ENCODE measurements at places on chromosomes 5 and 9.

GRCh38 chr5:172315587-172316493 is 32.3 kb upstream of the UBTD2 start:
- DNase-seq = no peak

DNA sequence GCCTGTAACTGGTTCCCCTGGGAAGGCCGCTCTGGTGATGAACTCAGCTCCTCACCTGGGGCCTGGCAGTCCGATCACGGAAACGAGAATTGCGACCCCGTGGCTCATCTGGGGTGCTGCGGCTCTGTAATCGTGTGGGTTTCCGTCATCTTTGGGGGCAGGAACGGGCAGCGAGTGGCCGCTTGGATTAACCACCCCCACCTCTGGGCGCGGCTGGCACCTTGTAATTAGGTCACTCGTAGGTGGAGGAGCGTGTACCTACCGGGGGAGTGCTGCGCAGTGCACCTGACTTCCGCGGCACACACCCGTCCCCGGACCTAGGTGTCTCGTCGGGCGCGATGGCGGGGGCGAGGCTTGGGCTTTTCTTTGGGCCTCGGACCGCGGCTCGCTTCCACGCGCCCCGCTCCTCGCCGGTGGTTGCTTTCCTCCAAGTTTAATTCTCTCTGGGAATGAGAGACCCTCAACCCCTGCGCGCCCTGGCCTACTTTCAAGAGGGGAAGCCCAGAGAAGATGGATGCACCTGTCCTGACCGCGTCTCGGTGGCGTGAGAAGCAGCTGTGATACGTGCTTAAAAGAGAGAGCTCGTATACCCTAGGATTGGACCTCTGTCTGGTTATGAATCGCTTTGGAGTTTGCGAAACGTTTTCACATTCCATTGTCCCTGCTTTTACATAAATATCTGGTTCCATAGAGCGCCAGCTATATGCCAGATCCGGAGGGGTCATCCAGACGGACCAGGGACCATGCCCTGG is 744 bp upstream of the PPP2CA start:
- peak; percentile 71 for DNase-seq

- DNase-seq = peak; percentile 18
These were observed 40.6 kb downstream of the TMEM174 start for GRCh38 chr5:73213566-73213998.

- DNase-seq = no peak
These were observed 40.3 kb downstream of the RGMB start for GRCh38 chr5:98813755-98814154.

- DNase-seq = no peak
These were observed 365.9 kb upstream of the C9orf72 start for GRCh38 chr9:27939186-27939585.
